SW 1271 (cell line): ENCODE measurements at places on chromosomes 12 and 14.

- no peak for DNase-seq
Observed at GRCh38 chr12:58363971-58364370, 422.6 kb downstream of the ATP23 start.

- no peak for DNase-seq
Observed at GRCh38 chr14:51261151-51261550, 21.1 kb downstream of the TMX1 start.

- DNase-seq, result no peak
Observed at GRCh38 chr12:69837657-69838415, 12.8 kb downstream of the MYRFL start.

GRCh38 chr14:80926397-80927082 is 15.0 kb downstream of the CEP128 start:
- DNase-seq, result no peak

- no peak for DNase-seq
Observed at GRCh38 chr12:13173012-13173932, 23.3 kb upstream of the EMP1 start.

- DNase-seq, result no peak
Observed at GRCh38 chr14:32692441-32692840, 246.2 kb upstream of the NPAS3 start.

DNA sequence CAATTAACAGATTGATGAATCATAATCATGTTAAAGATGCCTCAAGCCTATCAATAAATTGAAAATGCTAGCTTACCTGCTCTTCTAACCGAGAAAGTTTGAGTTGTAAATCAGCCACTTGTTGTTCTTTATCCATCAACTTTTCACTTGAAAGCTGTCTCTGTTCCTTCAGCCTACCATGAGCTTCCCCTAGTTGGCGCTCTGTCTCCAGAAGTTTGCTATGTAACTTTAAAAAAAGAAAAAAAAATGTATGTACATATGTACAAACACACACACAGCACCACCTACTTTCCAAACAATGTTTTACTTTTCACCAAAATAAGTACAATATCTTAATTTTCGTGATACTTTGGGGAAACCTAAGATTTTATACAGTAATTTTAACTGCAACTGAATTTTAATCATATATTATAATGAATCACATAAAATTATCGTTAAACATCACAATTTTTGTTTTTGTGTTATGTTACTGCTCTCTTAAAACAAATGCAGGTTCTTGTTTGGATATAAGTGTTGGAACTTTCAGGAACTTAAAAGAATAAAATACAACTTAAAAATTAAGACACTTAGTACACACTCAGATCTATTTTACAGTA is 101.2 kb downstream of the EEA1 start:
- DNase-seq, result peak; percentile 14

DNA sequence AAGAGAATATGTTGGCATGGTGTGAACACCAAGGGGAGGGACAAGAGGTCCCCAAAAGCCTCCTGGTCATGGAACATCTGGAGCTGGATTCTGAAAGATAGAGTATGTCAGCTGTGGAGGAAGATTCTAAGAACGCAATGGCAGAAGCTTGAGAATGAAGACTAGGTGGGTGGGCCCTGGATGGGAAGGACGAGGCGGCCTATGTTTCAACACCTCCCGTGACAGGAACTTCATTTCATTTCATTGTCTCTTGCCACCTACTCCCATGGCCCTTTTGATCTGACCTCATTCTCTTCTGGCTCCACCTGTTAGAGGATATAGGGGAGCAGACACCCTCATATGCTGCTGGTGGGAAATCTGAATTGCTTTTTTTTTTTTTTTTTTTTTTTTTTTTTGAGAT is 3.3 kb downstream of the UNG start:
- DNase-seq, result no peak

DNA sequence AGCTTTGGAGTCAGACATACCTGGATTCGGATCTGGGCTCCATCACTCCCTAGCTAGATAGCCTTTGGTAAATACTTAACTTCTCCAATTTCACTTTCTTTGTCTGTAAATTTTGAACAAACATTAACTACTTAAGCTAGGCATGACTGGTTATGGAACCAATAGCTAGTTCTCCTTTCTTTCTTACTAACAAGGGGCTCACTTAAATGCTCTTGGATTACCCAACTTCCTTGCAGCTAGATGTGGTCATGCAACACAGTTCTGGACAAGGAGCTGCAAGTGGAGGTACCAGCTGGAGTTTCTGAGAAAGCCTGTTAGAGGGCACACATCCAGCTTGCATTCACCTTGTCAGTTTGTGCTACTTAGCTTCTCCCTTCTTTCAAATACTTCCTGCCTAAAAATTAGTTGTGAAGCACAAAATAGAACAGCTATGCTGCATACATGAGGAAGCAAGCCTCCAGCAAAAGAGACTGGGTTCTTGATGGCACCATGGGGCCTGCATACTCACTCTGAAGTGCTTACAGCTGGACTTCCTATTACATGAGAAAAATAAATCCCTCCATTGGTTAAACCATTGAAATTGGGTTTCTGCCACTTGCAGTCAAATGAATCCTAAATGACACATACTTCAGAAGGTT is 210.1 kb upstream of the EEA1 start:
- no peak for DNase-seq

DNA sequence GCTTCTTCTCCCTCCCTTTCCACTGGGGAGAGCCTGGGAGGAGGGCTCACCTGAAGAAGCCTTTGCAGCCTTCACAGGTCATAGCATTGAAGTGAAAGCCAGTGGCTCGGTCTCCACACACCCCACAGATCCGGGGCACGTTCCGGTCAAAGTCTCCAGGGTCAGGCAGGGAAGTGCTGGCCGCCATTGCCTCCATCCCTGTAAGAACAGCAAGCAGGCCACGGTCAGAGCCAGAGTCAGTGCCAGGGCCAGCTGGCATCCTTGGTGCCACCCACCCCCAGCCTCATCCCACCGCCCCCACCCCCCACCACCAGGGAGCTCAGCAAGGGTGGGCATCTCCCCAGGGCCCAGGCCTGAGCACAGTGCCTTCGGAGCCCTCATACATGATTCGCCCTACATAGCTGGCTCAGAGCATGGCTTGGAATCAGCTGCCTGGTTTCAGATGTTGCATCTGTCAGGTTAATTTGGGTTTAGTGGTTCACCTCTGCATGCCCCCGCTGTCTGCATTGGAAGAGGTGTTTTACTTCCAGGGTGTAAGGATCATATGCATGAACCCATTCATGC is 25.8 kb downstream of the VDR start:
- DNase-seq, result no peak

- DNase-seq, result no peak
Observed at GRCh38 chr12:65859519-65859918, 35.2 kb downstream of the HMGA2 start.

- DNase-seq, result no peak
Observed at GRCh38 chr12:94140556-94140955, 7.8 kb upstream of the PLXNC1 start.

GRCh38 chr14:89175881-89176799 is 240.9 kb downstream of the FOXN3 start:
- DNase-seq, result no peak

- DNase-seq, result no peak
Observed at GRCh38 chr14:44531658-44532057, 24.6 kb upstream of the FSCB start.

DNA sequence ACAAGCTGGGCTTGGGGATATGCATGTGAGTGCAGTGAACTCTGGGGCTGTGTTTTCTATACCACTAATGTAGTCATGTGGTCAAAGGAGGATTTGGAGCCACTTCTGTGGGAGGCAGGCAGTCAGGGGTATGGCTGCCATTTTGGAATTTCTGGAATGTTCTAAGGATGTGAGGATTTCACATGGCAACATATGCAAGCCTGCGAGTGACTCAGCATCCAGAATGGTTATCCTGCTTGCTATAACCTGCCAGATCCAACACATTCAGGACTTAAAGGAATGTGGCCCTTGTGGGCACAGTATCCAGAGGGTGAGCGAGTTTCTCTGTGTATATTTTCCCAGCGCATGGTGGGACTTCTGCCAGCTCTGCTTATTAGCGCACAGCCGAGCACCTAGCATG is 249.2 kb upstream of the PWP1 start:
- peak; percentile 20 for DNase-seq

DNA sequence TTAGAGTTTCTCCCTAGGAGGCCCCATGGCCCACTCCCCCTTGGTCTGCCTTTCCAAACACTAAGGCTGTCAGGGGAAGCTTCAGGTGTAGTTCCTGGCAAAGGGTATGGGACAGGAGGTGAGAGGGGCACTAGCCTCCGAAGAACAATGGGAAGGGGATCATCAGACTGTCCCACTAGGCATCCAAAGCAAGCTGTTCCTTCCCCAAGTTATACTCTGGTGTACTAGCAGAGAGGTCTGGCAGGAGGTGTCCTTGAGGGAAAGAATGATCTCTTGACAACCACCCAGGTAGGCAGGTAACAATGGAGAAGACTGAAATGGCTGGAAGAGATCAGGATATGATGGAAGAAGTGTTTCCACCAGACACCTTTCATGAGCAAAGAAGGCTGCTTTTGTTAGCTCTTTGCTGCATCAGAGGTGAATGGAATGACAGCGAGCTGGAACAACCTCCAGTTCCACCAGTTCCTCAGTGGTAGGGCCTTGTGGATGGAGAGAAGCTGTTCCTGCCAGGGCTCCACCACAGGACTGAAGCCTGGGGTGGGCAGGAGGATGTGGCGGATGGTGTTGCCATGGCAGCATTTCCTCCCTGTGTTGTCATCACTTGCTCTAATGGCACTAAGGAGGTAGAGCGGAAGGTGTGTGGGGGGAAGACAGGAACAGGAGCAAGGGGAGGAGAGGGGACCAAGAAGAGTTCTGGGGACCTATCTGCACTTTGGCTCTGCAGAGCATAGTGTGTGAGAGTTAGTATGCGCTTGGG is 2.3 kb upstream of the AGAP2 start:
- DNase-seq, result no peak

GRCh38 chr14:23130871-23131270 is 11.8 kb upstream of the CEBPE start:
- no peak for DNase-seq

- DNase-seq, result no peak
Observed at GRCh38 chr12:116719731-116720528, 17.9 kb downstream of the SPRING1 start.

- DNase-seq, result peak; percentile 47
Observed at GRCh38 chr14:24270537-24271133, 762 bp downstream of the RABGGTA start.

- DNase-seq, result peak; percentile 57
Observed at GRCh38 chr14:80850197-80850814, 91.2 kb downstream of the CEP128 start.

- DNase-seq, result no peak
Observed at GRCh38 chr14:53971521-53971920, 14.9 kb upstream of the BMP4 start.

DNA sequence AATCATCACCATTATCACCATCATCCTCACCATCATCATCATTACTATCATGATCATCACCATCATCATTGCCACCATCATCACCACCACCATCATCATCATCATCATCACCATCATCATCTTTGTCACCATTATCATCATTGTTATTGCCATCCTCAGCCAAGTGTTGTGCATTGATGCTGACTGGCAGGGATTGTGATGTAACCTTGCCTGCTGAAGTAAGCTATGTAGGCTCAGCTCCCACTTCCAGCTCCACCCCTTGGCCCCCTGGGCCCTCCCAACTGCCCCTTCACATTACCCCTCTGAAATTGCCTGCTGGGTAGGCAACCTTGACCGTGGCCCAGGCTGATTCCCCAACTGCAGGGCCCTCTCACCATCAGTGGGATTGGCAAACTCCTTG is 37.6 kb downstream of the SVOP start:
- DNase-seq, result no peak

DNA sequence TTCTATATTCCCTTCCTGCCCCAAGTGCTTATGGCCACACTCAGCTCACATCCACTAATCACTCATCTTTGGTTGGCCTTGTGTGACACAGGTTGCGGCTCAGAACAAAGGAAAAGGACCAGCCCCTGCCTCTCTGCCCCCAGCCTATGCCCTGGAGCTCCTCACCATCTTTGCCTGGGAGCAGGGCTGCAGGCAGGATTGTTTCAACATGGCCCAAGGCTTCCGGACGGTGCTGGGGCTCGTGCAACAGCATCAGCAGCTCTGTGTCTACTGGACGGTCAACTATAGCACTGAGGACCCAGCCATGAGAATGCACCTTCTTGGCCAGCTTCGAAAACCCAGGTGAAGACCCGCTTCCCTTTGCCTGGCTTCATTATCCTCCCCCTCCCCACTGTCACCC is 15.8 kb upstream of the OAS2 start:
- DNase-seq, result no peak

GRCh38 chr12:107057071-107057834 is 36.1 kb downstream of the CRY1 start:
- DNase-seq, result no peak

- DNase-seq, result no peak
Observed at GRCh38 chr12:95074766-95075165, 1.3 kb upstream of the NR2C1 start.

- DNase-seq, result peak; percentile 43
Observed at GRCh38 chr12:10607885-10608458, 5.4 kb downstream of the MAGOHB start.

- no peak for DNase-seq
Observed at GRCh38 chr14:96648506-96649326, 146.5 kb downstream of the PAPOLA start.

- DNase-seq, result no peak
Observed at GRCh38 chr14:22456998-22457594, 131.9 kb downstream of the DAD1 start.

DNA sequence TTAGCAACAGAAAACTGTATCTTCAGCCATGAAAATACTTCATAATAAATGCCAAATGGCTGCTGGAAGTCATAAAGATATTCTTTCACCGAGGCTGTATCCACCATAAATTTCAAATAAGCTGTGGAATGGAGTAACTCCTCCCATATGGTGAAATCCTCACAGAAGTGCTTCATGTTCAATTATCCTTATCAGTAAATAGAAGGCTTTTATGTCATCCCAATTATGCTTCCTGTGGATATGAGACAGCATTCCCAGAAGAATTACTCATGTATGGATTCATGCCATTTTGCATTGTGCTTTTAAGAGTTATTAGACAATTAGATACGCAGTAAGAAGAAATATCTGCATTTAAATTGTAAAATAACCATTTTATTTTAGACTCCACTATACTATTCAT is 99.0 kb downstream of the RTN1 start:
- DNase-seq, result peak; percentile 1

GRCh38 chr12:126496201-126496600 is 1431.0 kb downstream of the AACS start:
- no peak for DNase-seq
